ENCODE measurements at places on chromosomes 12 and 14.

- no peak for DNase-seq
These were observed 19.4 kb downstream of the RAP1B start for GRCh38 chr12:68630050-68630449.

GRCh38 chr12:38904537-38905479, 583 bp downstream of the CPNE8 start:
- peak; percentile 88 for DNase-seq

- DNase-seq, result no peak
These were observed 61.4 kb upstream of the SCN8A start for GRCh38 chr12:51529651-51529970.

DNA sequence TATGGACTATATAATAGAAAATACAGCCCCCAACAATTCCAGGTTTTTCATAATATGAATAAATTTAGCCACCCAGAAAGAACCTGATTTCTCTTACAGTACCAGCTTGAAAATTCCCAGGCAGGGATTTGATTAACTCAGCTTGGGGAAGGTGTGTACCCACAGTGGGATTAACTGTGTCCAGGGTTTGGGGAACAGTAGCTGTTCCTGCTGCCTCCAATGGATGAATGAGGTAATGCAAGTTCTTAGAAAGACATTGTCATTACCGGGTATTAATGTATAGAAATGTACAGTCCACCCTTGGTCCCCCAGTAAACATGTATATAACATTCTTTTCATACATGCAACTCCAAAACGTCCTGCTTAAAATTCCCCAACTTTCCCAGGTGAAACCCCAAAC, 115.6 kb downstream of the LRIG3 start:
- no peak for DNase-seq

- no peak for DNase-seq
These were observed 10.9 kb downstream of the FBRSL1 start for GRCh38 chr12:132500856-132501180.

DNA sequence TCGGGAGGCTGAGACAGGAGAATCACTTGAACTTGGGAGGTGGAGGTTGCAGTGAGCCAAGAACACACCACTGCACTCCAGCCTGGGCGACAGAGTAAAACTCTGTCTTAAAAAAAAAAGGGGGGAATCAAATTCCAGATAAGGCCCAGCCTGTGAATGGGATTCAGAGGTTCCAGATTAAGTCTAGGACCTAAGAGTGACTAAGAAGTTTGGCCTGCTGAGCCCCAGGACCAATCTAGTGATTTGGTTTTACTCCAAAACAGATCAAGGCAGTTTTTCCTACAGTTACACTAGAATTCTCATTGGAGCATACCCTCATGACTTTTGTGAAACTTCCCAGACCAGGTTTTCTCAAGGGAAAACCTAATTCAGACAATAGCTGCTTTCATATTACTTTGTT, 22.8 kb downstream of the EXOC5 start:
- DNase-seq, result peak; percentile 12

DNA sequence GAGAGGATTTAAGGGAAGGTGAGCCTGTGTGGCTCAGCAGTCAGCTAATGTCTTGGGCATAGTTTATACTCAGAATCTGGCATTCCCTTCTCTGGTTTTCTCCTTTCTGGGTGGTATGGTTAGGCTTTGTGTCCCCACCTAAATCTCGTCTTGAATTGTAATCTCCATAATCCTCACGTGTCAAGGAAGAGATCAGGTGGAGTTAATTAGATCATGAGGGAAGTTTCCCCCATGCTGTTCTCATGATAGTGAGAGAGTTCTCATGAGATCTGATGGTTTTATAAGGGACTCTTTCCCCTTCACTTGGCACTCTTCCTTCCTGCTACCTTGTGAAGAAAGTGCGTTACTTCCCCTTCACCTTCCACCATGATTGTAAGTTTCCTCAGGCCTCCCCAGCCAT, 169.8 kb upstream of the PELI2 start:
- DNase-seq, result no peak

- DNase-seq, result no peak
These were observed 87.2 kb upstream of the PTPRB start for GRCh38 chr12:70724444-70724843.

DNA sequence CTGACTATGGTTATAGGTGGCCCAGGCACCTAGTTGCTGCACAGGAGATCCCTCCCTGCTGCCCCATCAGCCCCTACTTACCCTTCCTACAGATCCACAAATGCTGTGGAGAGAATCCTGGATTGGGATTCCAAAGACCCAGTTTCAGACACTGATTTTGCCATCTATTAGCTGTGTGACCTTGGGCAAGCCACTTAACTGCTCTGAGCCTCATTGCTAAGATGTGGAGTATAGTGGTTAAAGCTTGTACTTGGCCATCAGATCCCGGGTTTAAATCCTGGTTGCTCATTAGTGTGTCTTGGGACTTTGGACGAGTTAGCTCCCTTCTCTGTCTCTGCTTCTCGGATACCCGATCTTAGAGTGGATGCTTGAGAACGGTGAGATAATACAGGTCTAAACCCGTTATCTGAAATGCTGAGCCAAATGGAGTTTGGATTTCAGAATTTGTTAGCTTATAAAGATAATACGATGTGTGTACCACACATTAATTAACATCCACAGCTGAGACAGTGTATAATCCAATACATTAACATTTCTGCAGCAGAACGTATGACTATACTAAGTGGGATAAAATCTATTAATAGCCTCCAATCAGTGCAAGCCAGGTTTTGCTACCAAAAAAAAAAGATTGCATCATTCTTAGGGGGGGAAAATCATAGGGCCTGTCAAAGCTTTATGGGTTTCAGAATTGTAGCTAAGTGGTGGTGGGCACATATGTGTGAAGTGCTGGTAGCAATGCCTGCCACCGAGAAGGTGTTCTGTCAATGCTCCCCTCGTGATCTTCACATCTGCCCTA, 16.0 kb downstream of the PROX2 start:
- no peak for DNase-seq

DNA sequence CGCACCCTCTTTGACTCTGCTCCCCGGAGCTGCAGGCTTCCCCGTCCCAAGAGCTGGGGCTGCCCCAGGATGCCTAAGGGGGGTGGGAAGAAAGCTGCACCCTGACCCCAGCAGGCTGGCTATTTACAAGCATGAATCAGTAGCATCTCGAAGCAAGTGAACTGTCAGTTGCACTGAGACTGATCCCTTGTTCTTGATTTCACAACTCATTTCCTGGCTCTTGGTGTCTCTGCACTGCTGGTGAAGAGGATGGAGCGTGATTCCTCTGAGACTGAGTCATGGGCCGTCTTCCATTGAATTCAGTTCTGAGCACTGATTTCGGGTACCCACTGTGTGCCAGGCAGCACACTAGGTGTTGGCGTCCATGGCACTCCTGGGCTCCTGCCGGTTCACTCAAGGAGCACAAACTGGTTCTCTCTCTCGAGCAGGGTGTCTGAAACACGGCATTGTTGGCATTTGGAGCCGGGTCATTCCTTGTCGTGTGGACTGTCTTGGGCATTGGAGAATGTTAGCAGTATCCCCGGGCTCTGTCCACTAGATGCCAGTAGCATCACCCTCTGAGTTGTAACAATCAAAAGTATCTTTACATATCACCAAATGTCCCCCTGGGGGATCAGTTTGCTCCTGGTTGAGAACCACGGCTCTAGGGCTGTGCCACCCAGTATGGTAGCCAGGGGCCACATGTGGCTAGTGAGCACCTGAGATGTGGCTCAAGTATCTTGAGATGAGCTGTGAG, 86.9 kb downstream of the RIN3 start:
- peak; percentile 78 for DNase-seq

DNA sequence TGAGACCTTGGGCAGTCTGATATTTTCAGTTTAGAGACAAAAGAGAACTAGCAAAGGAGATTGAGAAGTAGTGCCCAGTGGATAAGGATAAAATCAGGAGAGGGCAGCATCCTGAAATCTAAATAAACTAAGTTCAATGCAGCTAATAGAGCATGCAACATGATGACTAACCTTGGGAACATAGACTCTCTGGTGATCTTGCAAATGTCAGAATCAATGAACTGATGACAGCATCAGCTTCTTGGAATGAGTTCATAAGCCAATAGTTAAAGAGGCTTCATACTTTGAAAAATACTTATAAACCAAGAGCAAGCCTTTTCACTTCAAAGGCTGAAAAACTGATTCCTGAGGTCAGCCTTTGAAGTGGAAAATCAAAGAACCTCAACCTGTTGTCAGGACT, 8.2 kb downstream of the TAS2R19 start:
- no peak for DNase-seq

DNA sequence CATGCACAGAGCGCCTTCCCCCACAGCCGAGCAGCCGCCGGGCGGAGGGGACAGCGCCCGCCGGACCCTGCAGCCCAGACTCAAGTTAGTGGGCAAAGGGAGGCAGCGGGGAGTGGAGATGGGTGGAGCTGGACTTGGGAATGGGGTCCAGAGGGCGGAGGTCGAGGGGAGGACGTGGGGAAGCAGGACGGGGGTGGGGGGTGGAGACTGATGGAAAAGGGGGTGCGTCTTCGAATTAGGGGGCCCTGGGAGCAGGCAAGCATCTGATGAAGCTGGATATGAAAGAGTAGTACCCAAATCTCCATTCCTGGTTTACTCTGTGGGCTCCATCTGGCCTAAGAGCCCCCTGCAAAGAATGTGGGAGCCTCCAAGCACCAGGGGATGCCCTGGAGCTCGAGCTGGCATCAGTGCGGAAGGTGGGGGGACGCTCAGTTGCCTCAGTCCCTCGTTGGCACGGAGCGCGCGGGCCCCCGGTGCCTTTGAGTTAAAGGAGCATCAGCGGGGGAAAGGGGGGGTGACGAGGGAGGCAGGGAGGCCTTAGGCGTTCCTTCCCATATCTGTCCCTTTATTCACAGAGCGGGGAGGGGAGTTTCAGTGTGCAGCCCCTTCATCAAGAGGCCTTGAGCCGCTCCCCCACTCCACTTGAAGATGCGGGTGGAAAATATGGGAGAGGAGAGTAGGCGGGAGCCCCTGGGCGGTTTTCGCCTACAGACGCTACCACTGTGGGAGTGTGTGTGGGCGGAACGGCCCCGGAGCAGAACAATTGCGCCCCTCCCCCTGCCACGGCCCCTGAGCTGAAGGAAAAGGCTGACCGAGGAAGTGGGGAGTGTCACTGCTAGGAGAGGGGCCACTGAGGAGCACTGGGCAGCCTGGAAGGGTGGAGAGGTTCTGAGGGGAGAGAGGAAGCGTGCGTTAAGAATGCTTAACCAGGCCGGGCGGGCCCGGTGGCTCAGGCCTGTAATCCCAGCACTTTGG, 644 bp downstream of the NAB2 start:
- DNase-seq, result peak; percentile 40

GRCh38 chr12:69196302-69197288, 42.8 kb upstream of the CPSF6 start:
- DNase-seq, result no peak

- DNase-seq, result peak; percentile 90
These were observed at the start of gene GLT8D2 for GRCh38 chr12:104049903-104050356. Gene GLT8D2, minus strand, starts transcription at chr12:104050187. Its CDS starts 30,539 bp downstream, at chr12:104019648.

DNA sequence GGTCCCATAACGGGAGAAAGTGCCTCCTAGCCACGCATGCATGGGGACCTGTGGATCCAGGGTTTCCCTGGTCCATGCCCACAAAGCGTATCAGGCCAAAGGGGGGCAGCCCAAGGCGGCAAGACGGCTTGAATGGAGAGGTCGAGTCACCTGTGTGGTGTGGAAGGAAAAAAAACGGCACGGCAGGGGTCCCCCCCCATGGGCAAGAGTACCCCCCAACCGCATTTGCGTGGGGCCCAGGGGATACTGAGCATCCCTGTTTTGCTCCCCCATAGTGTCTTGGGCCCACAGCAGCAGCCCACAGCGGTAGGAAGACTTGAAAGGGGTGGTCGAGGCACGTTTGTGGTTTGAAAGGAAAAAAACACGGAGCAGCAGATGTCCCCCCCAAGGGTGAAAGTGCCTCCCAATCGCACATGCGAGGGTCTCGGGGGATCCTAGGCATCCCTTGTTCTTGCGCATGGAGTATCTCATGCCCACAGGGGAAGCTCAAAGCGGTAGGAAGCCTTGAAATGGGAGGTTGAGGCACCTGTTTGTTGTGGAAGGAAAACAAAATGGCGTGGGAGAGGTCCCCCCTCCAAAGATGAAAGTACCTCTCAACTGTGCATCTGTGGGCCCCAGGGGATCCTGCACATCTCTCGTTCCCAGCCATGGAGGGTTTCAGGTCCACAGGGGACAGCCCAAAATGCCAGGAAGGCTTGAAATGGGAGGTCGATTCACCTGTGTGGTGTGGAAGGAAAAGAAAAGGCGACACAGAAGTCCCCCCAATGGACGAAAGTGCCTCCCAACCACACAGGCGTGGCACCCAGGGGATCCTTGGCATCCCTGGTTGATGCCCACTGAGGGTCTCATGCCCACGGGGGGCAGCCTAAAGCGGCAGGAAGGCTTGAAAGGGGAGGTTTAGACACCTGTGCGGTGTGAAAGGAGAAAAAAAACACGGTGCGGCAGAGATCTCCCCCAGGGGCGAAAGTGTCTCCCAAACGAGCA, 577.5 kb downstream of the ALG10 start:
- DNase-seq, result peak; percentile 2

GRCh38 chr12:400828-401227, 616 bp upstream of the CCDC77 start:
- no peak for DNase-seq

DNA sequence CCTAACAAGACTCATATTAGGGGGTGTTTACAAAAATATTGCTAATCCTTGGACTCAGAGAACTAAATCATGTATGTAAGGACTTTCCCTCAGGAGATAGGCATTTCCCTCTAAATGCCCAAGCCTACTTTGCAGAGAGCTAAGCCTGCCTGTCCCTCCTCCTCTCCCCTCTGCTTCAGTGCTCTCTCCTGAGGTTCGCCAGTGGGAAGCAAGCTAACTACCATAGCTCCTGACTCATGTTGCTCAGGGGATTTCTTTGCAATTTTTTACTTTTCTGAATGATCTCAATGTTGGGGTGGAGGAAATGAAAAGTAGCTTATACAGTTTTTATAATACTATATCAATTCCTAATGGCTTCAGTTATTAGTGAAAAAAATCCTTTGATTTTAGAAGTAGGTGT, 29.6 kb downstream of the IFT43 start:
- DNase-seq, result no peak

DNA sequence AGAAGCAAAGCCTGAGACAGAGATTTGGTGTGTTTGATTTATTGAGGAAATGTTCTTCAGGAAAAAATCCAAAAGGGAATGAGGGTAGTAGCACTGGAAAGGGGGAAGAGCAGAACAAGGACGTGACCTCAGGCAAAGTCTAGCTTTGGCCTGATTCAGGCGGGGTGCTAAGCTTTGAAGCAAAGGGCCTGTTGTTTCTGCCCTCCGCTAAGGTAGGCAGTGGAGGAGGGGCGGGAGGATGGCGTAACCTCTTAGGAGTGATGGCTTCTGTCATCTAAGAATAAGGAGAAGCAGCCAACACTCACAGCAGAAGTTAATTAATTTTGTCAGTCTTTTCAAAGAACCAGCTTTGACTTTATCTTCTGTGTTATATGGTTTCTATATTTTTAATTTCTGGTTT, 20.4 kb downstream of the ABHD12B start:
- DNase-seq, result no peak

Measured in AG20443 (cell line).